ENCODE measurements at places on chromosomes 12 and 14.

GRCh38 chr14:93994919-93995682 lies 2.0 kb upstream of the CCDC197 start:
- DNase-seq, result peak; percentile 61

GRCh38 chr14:55121628-55122439 lies 7.2 kb upstream of the LGALS3 start:
- no peak for DNase-seq

- no peak for DNase-seq
Observed at GRCh38 chr12:47985596-47986290, 18.5 kb downstream of the COL2A1 start.

DNA sequence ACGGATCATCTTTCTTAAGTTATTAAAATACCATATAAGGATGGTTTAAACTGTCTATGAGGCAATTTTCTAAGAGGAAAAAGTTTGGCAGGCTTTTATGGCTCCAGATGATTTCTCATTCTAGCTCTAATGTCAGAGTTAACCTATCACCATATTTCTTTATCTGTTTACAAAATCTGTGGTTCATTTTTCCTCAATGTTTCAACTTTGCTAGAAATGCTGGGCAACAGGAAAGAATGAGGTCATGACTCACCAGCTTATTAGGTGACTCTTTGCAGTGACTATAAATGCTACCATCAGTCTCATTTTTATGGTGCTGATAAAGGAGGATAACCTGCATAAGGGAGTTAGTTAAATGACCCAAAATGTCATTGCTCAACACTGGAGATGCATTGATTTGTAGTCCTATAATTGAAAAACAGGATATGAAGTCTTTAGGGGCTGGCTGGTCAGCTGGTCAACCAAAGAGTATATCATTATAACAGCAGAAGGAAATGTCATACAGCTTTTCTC lies 45.3 kb upstream of the RAP1B start:
- no peak for DNase-seq

- peak; percentile 56 for DNase-seq
Observed at GRCh38 chr14:90577661-90578282, 180.9 kb downstream of the CALM1 start.

DNA sequence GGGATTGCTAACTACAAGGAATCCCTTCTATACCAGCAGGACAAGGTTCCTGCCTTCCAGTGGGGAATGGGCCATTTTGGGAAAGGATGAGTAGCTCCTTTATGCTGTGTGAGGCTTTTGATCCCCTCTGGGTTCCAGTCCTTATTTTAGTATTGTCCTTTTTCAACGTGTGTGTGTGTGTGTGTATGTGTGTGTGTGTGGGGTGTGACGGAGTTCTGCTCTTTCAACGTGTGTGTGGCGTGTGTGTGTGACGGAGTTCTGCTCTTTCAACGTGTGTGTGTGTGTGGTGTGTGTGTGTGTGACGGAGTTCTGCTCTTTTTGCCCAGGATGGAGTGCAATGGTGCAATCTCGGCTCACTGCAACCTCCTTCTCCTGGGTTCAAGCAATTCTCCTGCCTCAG lies 27.4 kb downstream of the RAB35 start:
- no peak for DNase-seq

DNA sequence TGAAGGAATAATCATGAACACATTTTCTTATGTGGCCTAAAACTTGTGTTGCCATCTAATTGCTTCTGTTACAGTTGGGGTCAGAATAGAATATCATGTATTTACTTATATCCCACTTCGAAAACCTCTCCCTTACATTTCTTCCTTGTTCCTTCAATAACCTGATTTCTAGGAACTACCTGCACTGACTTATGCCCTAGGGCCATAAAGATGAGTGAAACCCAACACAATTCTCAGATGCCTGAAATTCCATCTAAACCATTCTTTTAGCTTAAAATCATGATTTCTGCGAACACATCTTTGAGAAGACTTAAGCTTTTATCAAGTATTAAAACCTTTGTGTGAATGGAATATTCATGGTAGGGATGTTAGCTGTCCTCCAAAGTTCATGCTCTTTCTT lies 142.7 kb downstream of the SNAPC1 start:
- no peak for DNase-seq

DNA sequence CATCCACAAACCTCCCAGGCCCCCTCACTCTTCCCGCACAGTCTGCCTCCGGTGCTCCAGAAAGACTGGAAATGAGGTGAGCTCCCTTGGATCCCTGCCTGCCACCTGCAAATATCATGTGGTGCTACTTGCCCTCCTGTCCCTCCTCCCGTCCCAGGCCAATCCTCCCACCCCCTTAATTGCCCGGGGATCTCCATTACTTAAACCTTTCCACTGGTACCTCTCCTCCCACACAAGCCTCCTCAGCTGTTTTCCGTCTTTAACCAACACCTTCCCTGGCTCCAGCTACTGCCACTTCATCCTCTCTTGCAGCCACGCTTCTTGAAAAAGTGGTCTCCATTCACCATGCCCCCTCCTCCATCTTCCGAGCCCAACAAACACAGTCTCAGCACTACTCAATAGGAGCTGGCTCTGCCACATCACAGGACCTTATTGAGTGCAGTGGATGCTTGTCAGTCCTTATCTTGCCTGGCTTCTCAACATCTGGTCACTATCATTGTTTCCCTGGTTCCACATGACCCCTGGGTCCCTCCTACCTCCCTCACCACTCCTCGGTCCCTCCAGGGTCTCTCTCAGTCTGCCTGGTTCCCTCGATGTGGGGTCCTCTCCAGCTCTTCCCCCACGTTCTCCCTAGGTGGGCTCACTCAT lies 11.5 kb downstream of the FAIM2 start:
- no peak for DNase-seq

GRCh38 chr14:91416744-91417119 lies 888 bp downstream of the CCDC88C start:
- no peak for DNase-seq

GRCh38 chr14:97838986-97839385 lies 1041.8 kb downstream of the VRK1 start:
- DNase-seq, result no peak

DNA sequence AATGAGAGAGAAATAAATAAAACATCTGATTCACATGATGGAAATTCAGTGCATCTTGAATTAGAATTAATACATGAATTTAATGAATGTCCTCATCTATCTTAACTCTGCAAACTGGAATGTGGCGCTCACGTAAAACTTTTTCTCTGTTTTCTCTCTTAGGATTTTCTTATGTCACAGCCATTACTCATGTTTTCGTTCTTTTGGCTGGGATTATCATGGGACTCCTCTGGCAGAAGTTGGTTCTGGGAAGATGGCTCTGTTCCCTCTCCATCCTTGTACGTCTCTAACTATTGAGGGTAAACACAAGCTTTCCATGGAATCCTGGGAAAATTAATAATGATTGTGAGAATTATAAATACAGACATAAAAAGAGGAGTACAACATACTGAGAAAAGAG lies 5.0 kb downstream of the CLEC12B start:
- no peak for DNase-seq

DNA sequence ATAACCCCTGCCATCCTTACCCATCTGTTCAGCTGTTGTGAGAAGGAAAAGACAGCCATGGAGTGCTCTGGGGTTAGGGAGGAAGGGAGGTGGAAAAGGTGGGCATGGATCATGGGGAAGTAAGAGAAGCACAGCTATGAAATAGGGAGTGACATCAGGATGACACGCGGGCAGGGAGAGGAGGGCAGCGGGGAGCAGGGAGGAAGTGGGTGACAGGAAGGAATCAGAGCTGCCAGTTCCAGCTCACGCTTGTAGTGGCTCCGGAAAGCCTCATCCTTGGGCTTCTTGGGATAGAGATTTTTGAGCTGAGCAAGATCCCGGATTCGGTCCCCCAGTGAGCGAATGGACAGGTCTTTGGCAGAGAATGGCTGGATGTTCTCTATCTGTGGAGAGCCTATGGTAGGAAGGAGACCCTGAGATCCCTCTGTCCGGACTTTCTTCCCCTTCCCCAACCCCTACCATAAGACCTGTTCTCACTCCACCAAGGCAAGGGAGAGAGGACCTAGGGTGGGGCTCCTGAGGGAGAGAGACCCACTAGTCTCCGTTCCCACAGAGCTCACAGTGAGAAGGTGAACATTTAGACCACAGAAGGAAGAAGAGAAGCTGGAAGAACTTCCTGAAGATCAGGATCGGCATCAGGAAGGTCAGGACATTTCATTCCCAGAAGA lies 10.3 kb downstream of the NAB2 start:
- no peak for DNase-seq

DNA sequence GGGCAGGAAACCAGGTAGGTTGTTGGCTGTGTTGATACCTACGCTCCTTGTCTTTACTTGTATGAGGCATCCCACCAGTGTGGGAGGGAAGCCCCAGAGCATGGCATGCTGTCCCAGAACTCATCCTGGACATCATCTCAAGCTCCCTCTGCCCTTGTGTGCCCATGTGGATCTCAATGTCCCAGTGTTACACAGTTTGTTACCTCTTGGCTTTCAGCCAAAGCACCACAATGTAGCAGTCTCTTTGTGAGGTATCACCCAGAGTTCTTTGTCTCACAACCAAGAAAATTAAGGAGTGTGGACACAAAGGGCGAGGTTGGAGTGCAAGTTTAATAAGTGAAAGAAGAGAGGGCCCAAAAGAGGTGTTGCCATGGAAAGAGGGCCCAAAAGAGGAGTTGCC lies 43.1 kb upstream of the CDKN3 start:
- no peak for DNase-seq

Data from anterior cingulate cortex (tissue), 58 donors.